Omental fat pad (tissue), 4 donors: ENCODE measurements at places on chromosomes 4 and X.
A peak's percentile ranks its signal among the peaks of the same experiment; 100 is the strongest.

DNA sequence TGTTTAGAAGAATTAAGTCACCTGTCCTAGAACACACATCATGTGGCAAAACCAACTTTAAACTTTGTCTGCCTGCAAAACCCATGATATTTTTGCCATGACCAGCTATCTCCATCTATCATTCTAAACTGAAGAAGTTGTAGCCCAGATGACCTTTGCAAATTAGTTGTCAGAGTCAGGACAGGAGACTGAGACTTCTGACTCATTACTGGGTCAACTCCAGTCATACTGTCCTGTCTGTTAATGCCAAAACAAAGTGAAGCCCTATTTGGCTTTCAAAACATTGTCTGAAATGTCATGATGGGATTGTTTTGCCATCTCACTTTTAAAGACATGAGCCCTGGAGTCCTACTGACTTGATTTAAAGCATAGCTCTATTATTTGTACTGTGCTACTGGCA, 365.7 kb upstream of the CPEB2 start:
- DNase-seq: no peak

DNA sequence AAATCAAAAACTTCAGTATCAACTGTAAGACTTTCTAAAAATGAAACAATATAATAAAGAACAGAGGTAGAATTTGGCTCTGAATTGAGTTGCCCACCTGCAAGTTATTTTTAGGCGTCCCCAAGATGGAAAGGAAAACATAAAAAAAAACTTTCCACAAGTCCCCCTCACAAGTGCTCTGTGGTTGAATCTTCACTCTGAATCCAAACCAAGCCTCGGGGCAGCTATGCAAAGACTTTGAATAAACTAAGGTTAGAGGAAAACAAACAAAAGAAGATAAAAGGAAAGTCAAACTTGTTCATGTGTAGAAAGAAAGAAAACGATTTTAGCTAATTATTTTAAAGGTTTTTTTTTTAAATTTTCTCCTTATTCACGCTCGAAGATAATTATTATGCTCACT, 372.4 kb upstream of the SLIT2 start:
- no peak for DNase-seq

GRCh38 chr4:155371432-155372043, 5.2 kb downstream of the MAP9 start:
- no peak for DNase-seq

- DNase-seq: peak; percentile 24
Measured at GRCh38 chrX:49919617-49920016, 2.8 kb upstream of the CLCN5 start.

GRCh38 chr4:138090150-138090917, 151.8 kb downstream of the SLC7A11 start:
- no peak for DNase-seq

- no peak for DNase-seq
Measured at GRCh38 chrX:122866532-122866931, 317.5 kb upstream of the GRIA3 start.

DNA sequence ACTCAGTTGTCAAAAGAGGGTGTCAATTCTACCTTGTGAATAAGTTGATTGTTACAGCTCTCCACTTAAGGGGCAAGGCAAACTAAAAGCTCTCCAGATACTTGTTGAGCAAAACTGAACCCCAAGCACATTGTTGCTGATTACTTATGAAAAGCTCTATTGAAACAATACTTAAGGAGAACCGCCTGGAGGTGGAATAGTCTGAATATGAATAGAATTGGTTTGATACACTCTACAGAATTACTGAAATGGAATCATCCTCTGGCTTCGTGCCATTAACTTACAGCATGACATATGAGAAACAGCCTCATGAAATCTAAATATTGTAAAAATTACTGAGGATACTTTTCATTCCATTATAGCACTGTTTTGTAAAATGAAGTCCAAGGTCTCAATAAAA, 127.0 kb upstream of the SH3RF1 start:
- DNase-seq: no peak

GRCh38 chr4:157223456-157223855, 2.9 kb downstream of the GRIA2 start:
- no peak for DNase-seq

- DNase-seq: no peak
Measured at GRCh38 chrX:16671005-16671404, 21.0 kb downstream of the S100G start.

GRCh38 chrX:20498851-20499635, 232.3 kb upstream of the RPS6KA3 start:
- DNase-seq: no peak

GRCh38 chr4:38728631-38729141, 54.1 kb downstream of the TLR10 start:
- DNase-seq: no peak

DNA sequence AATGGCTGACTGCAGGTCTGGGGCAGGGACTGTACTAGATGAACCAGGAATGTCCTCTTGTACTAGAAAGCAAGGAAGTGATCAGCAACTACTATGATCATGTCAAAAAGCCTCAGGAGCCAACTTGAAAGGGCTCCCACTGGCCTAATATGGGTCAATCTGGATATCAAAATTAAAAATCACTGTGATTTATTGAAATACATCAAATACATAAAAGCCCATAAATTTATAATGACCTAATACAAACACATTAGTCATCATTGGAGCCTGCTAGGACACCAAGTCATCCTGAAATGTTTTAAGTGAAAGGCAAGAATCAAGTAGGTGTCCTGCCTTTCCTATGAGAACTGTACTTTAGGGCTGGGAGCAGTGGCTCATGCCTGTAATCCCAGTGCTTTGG, 70.5 kb upstream of the KLHL13 start:
- no peak for DNase-seq

DNA sequence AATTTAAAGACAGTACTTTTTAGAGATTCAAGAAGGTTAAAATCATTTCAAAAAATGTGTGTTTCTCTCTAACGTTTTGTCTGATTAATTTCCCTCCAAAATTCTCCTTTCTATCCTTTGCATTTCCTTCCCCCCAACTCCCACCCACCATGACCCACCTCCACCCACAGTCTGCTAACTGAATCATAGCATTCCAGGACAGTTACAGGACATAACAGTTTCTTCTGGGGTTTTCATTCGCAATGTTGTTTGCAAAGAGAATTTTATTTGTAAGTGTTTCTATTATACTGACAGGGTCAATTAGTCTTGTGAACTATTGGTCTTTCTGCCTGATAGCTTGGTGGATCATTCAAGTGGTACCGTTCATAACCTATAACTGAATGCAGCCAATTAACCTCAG, 53.7 kb downstream of the ANAPC10 start:
- DNase-seq: no peak

DNA sequence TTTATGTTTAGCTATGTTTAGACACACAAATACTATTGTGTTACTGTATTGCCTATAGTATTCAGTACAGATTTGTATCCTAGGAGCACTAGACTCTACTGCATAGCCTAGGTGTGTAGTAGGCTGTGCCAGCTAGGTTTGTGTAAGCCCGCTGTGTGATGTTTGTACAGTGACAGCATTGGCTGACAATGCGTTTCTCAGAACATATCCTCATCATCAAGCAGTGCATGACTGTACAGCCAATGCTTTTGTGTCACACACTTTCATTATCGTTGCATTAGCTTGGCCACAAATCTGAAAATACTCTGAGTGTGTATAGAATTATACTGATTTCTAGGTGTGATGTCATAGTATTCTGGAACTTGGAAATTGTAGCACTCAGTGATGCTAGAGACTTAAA, 63.4 kb downstream of the CLDN34 start:
- no peak for DNase-seq
